ENCODE measurements at places on chromosomes 3 and 15. TPM values are rescaled to one million over a fixed set of nuclear protein-coding genes. Genes with fewer than 3 reads are reported as not detected.
A peak's percentile ranks its signal among the peaks of the same experiment; 100 is the strongest.

The SLC27A2 gene
- total RNA-seq, result 6.2 TPM

DNA sequence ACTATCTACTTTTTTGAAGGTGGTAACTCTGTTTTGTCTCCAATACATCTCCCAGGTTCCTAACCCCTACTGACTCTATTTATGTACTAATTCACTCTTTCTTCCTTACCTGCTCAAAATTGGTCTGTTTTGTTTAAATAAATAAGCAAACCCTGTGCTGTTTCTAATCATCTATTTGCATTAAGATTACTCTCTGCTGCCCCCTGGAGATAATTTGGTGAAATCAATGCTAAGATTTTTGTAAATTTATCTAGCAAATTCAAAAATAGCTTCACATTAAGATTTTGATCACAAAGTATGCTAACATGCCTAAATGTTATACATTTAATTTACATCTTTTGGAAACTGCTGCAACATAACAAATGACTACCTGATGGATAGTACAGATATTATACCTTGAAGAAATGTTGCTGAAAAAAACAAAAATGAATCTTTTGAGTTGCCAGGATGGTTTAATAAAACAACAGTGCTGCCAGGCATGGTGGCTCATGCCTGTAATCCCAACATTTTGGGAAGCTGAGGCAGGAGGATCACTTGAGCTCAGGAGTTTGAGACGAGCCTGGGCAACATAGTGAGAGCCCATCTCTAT lies 4.4 kb upstream of the CD200R1 start:
- H3K4me1 ChIP-seq, result no peaks in the 10 kb centered on the region
- no peaks in the 10 kb centered on the region for H3K27me3 ChIP-seq
- H3K36me3 ChIP-seq, result no peaks in the 10 kb centered on the region
- no peak for DNase-seq
- no peak overlapping the region for H3K4me3 ChIP-seq

DNA sequence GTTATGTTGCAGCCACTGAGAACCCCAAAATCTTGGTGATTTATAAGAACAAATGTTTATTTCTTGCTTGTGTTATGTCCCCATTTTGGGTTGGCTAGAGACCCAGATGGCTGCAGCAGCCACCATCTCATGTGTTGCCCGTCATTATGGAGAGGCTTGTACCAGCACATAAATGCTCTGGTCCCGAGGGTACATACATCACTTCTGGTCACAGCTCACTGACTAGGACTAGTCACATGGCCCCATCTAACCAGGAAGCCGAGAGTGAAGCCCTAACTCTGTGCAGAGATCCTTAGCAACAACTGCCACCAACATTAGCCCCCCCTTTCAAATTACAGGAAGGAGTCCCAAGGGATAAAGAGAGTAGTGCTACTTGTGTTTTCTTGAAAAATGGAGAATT lies 25.5 kb upstream of the HACD2 start:
- H3K36me3 ChIP-seq, result peaks cover 4% of the 10 kb centered on the region
- DNase-seq, result no peak
- no peaks in the 10 kb centered on the region for H3K27me3 ChIP-seq
- no peak overlapping the region for H3K4me3 ChIP-seq
- no peak overlapping the region for H3K27ac ChIP-seq

DNA sequence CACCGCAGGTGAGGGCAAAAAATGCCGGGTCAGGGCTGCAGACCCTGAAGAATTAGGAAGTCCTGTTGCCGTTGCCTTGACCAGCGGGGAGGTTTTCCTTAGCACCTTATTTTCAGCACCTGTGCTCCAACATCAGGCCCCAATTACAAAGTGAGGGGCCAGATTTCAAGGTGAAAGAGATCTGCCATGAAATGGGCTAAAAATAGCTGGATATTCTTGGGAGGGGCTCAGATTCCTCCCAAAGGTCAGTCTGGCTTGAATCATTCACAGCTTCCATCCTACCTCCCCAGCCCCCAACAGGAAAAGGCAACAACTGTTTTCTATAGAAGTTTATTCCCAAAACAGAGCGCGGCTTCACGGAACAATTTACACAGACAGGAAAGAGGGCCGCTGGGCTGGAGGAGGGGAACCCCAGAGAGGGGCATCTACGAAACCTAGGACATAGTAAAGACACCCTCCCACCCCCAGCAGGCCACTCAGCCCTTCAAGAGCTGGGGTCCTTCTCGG lies 941 bp upstream of the SLC26A6 start:
- H3K4me1 ChIP-seq, result peaks cover 2% of the 10 kb centered on the region
- H3K4me3 ChIP-seq, result peak overlapping the region; percentile 90
- no peak for DNase-seq
- no peaks in the 10 kb centered on the region for H3K27me3 ChIP-seq

- no peak for DNase-seq
- H3K4me3 ChIP-seq, result no peak overlapping the region
- no peak overlapping the region for H3K27ac ChIP-seq
- H3K36me3 ChIP-seq, result no peaks in the 10 kb centered on the region
- H3K4me1 ChIP-seq, result no peaks in the 10 kb centered on the region
These were observed 260.3 kb upstream of the MRPL3 start for GRCh38 chr3:131762981-131763564.

The ACOX2 gene
- 0.85 TPM for total RNA-seq

GRCh38 chr15:50143255-50143860 lies 24.3 kb upstream of the ATP8B4 start:
- H3K27ac ChIP-seq, result no peak overlapping the region
- no peaks in the 10 kb centered on the region for H3K4me1 ChIP-seq
- no peak for DNase-seq
- no peak overlapping the region for H3K4me3 ChIP-seq

- H3K36me3 ChIP-seq, result peaks cover 8% of the 10 kb centered on the region
- DNase-seq, result no peak
- no peaks in the 10 kb centered on the region for H3K27me3 ChIP-seq
- H3K4me1 ChIP-seq, result no peaks in the 10 kb centered on the region
- H3K27ac ChIP-seq, result no peak overlapping the region
These were observed 19.8 kb upstream of the VILL start for GRCh38 chr3:37970802-37971201.

The SYNPR gene
- total RNA-seq, result 0.64 TPM

DNA sequence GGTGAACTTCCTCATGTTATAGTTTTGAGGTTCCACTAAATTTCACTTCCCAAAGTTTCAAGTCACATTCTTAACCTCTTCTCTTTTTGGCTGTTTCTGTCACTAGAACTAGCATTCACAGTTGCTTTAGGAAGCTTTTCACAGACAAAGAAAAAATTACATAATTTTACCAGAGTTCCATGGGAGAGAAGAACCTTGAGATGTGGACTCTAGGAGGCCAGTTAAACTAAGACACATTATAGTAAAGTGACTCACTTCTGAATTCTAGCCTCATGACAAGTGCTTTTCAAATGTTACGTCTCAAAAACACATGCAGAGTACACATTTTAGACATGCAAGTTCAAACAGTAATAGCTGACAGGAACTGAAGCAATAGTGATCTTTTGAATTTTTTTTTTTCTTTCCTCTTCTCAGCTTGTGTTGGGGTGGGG lies 39.9 kb upstream of the LRTM1 start:
- no peak overlapping the region for H3K4me3 ChIP-seq
- DNase-seq, result no peak
- H3K36me3 ChIP-seq, result no peaks in the 10 kb centered on the region

DNA sequence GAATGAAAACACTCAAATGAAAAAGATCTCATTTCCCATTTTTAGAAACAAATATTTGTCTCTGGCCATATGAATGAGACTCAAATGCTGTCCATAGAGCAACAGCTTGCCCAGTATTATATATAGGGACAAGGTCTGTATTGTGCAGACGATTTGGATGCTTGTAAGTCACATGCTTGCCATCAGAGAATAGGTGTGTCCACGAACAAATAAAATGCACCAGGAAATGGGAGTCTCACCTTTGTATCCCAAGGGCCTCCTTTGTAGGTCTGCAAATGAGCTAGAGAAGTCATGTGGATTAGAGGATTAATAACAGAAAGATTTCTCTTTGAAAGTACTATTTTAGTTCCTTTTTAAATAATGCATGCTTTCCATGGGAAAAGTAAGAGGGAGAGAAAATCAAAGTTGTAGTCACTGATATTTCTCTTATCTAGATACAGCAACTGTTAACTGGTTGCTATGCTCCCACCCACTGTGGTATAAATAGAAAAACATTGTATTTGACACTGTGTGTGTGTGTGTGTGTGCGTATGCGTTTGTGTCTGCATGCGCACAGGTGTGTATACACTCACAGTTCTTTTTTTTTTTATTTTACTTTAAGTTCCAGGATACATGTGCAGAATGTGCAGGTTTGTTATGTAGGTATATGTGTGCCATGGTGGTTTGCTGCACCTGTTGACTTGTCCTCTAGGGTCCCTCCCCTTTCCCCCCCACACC lies 383.4 kb upstream of the ARRDC4 start:
- no peaks in the 10 kb centered on the region for H3K27me3 ChIP-seq
- no peak overlapping the region for H3K27ac ChIP-seq
- H3K36me3 ChIP-seq, result no peaks in the 10 kb centered on the region
- H3K4me3 ChIP-seq, result no peak overlapping the region
- no peaks in the 10 kb centered on the region for H3K4me1 ChIP-seq

All from H9 (cell line).